HepG2 (cell line): ENCODE measurements at places on chromosomes 11 and 22. TPM values are rescaled to one million over a fixed set of nuclear protein-coding genes. Genes with fewer than 3 reads are reported as not detected.

RRP7A gene
- total RNA-seq = 41.6 and 48.6 TPM in 2 replicates

MRGPRX3 gene
- not detected in 2 replicates for total RNA-seq

TNNI2 gene
- 7.2 and 8.5 TPM in 2 replicates for total RNA-seq

OR8H3 gene
- total RNA-seq = not detected in 2 replicates

FAM111B gene
- total RNA-seq = 28.2 and 44.5 TPM in 2 replicates

FAR1 gene
- total RNA-seq = 0.95 and 1.1 TPM in 2 replicates

TMEM80 gene
- 2.7 and 5.6 TPM in 2 replicates for total RNA-seq

ART1 gene
- total RNA-seq = not detected in 2 replicates

GALNT18 gene
- 0.10 TPM in 1 of 2 replicates, not detected in the other for total RNA-seq

KCNE3 gene
- total RNA-seq = 0.33 and 0.41 TPM in 2 replicates

MYO7A gene
- total RNA-seq = 3.6 and 7.5 TPM in 2 replicates

FOLR2 gene
- not detected in 2 replicates for total RNA-seq

MS4A1 gene
- not detected in 2 replicates for total RNA-seq

MYBPC3 gene
- total RNA-seq = not detected in 2 replicates

ARCN1 gene
- 148 and 215 TPM in 2 replicates for total RNA-seq

OR52H1 gene
- not detected in 2 replicates for total RNA-seq

MS4A5 gene
- not detected in 2 replicates for total RNA-seq

CDCA5 gene
- 50.6 and 63.1 TPM in 2 replicates for total RNA-seq
